ENCODE measurements at places on chromosomes 1 and 21. TPM values are rescaled to one million over a fixed set of nuclear protein-coding genes. Genes with fewer than 3 reads are reported as not detected.

MX2 gene
- total RNA-seq: 14.1 TPM

- DNase-seq: no peak
Measured at GRCh38 chr1:155455588-155456195, 106.9 kb downstream of the ASH1L start.

- no peak for DNase-seq
Measured at GRCh38 chr1:5811419-5811818, 180.8 kb downstream of the NPHP4 start.

GRCh38 chr1:91997607-91998195 is 32.1 kb upstream of the EPHX4 start:
- DNase-seq: no peak

DNA sequence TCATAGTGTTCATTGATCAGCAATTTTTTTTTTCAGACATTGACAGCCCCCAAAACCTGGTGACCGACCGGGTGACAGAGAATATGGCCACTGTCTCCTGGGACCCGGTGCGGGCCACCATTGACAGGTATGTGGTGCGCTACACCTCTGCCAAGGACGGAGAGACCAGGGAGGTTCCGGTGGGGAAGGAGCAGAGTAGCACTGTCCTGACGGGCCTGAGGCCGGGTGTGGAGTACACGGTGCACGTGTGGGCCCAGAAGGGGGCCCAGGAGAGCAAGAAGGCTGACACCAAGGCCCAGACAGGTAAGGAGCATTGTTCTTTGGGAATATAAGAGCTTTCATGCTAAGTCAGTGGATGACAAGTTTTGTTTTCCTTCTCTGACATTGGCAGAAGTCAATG is 49.3 kb downstream of the TNN start:
- DNase-seq: no peak

Measured in natural killer cell treated with Interleukin-12 subunit alpha and Interleukin-12 subunit beta and Interleukin-15 and Interleukin-18, amount 100 ng/mL, for 72 hours (primary cell).